Spinal cord (tissue), 10 donors: ENCODE measurements at places on chromosomes 4 and X. TPM values are rescaled to one million over a fixed set of nuclear protein-coding genes. Genes with fewer than 3 reads are reported as not detected.

Gene TENT5D
- not detected for total RNA-seq

GRCh38 chr4:3760841-3761240 lies 5.3 kb upstream of the ADRA2C start:
- H3K4me3 ChIP-seq, result no peak overlapping the region
- peaks cover 3% of the 10 kb centered on the region for H3K27me3 ChIP-seq
- peaks cover 9% of the 10 kb centered on the region for H3K4me1 ChIP-seq
- peak; percentile 51 for DNase-seq

Gene VCX3B
- total RNA-seq, result not detected

Gene ANXA5
- 217 TPM for total RNA-seq

Gene TDO2
- 0.50 TPM for total RNA-seq

Gene TMSB15C
- 15.7 TPM for total RNA-seq

DNA sequence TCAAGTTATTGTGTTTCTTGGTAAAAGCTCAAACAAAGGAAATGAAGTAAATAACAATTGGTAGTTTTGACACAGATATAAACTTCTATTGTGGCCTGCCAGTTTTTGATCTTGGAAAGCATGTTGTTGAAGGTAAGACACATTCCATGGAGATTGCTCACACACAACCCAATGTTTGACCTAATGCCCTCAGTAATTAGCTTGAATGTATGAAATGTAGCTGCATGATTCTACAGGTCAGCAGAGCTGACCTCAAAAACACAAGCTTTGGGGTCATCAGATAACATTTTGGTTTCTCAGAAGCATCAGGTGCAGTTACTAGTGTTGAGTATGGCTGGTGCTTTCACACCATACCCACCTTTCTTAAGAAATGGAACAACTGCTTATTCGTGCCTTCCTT lies 16.5 kb downstream of the GPR173 start:
- H3K27me3 ChIP-seq, result peaks cover 13% of the 10 kb centered on the region
- H3K4me3 ChIP-seq, result no peak overlapping the region
- H3K27ac ChIP-seq, result no peak overlapping the region
- H3K4me1 ChIP-seq, result no peaks in the 10 kb centered on the region

- no peaks in the 10 kb centered on the region for H3K27me3 ChIP-seq
- no peak overlapping the region for H3K27ac ChIP-seq
- DNase-seq, result no peak
- H3K36me3 ChIP-seq, result no peaks in the 10 kb centered on the region
- H3K4me3 ChIP-seq, result no peak overlapping the region
Observed at GRCh38 chr4:54930226-54930625, 195.2 kb downstream of the KDR start.

GRCh38 chr4:168588916-168589531 lies 92.2 kb downstream of the PALLD start:
- H3K36me3 ChIP-seq, result no peaks in the 10 kb centered on the region
- H3K4me1 ChIP-seq, result peaks cover 4% of the 10 kb centered on the region
- H3K27me3 ChIP-seq, result no peaks in the 10 kb centered on the region
- H3K27ac ChIP-seq, result no peak overlapping the region
- H3K4me3 ChIP-seq, result no peak overlapping the region
- DNase-seq, result no peak

GRCh38 chr4:73053974-73054480 lies 15.5 kb downstream of the COX18 start:
- H3K4me3 ChIP-seq, result no peak overlapping the region
- no peak for DNase-seq
- H3K36me3 ChIP-seq, result peaks cover 21% of the 10 kb centered on the region
- H3K27ac ChIP-seq, result no peak overlapping the region
- no peaks in the 10 kb centered on the region for H3K4me1 ChIP-seq

GRCh38 chrX:5180135-5180741 lies 1048.4 kb downstream of the NLGN4X start:
- H3K27me3 ChIP-seq, result no peaks in the 10 kb centered on the region
- H3K36me3 ChIP-seq, result no peaks in the 10 kb centered on the region
- DNase-seq, result no peak
- H3K4me3 ChIP-seq, result no peak overlapping the region

Gene ADAM29
- total RNA-seq, result 5.8 TPM

GRCh38 chr4:105147553-105148161 lies 981 bp downstream of the TET2 start:
- peak overlapping the region; percentile 96 for H3K27ac ChIP-seq
- peak overlapping the region; percentile 98 for H3K4me3 ChIP-seq
- H3K4me1 ChIP-seq, result peaks cover 9% of the 10 kb centered on the region
- H3K27me3 ChIP-seq, result no peaks in the 10 kb centered on the region
- peak; percentile 75 for DNase-seq

DNA sequence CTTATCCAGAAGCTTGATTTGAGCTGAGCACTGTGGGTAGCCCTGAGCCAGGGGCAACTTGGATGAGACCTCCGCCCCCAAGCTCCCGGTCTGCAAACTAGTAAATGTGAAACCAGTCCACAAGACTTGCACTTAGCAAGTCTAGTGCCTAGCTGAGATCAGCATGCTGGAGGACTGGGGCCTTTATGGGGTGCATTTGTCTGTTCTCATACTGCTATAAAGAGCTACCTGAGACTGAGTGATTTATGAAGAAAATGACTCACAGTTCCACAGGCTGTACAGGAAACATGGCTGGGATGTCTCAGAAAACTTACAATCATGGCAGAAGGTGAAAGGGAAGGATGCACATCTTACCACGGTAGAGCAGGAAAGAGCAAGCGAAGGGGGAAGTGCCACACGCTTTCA lies 42.1 kb upstream of the HOPX start:
- H3K36me3 ChIP-seq, result no peaks in the 10 kb centered on the region
- H3K27ac ChIP-seq, result no peak overlapping the region
- no peaks in the 10 kb centered on the region for H3K4me1 ChIP-seq
- DNase-seq, result no peak
- no peak overlapping the region for H3K4me3 ChIP-seq
- no peaks in the 10 kb centered on the region for H3K27me3 ChIP-seq

Gene SLC25A4
- 42.0 TPM for total RNA-seq

DNA sequence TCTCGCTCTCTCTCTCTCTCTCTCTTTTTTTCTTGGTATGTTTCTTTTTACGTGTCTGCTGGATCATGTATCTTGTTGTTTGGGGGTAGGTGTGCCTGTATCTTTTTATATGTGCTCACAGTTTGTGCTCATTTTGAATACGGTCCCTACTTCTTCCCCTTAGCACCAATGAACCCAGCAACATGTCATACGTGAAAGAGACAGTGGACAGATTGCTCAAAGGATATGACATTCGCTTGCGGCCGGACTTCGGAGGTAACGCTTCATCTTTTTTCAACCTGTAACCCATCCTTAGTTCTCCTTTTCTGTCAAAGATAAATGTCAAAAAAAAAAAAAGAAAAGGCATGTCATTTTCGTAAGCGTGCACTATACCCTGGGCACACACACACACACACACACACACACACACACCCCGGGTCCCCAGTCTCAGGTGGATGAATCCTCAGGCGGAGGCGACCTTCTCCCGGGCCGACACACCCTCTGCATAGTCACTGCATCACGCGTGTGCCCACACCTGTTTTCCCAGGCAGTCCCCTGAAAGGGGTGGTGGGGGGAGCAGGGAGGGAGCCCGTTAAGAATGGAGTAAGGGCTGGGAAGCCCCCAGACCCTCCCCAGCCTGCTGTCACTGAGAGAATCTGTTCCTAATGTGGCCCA lies 511 bp downstream of the GABRB1 start:
- H3K4me3 ChIP-seq, result peak overlapping the region; percentile 56
- no peaks in the 10 kb centered on the region for H3K36me3 ChIP-seq
- H3K27me3 ChIP-seq, result peaks cover 5% of the 10 kb centered on the region
- peak overlapping the region; percentile 29 for H3K27ac ChIP-seq
- DNase-seq, result peak; percentile 58

DNA sequence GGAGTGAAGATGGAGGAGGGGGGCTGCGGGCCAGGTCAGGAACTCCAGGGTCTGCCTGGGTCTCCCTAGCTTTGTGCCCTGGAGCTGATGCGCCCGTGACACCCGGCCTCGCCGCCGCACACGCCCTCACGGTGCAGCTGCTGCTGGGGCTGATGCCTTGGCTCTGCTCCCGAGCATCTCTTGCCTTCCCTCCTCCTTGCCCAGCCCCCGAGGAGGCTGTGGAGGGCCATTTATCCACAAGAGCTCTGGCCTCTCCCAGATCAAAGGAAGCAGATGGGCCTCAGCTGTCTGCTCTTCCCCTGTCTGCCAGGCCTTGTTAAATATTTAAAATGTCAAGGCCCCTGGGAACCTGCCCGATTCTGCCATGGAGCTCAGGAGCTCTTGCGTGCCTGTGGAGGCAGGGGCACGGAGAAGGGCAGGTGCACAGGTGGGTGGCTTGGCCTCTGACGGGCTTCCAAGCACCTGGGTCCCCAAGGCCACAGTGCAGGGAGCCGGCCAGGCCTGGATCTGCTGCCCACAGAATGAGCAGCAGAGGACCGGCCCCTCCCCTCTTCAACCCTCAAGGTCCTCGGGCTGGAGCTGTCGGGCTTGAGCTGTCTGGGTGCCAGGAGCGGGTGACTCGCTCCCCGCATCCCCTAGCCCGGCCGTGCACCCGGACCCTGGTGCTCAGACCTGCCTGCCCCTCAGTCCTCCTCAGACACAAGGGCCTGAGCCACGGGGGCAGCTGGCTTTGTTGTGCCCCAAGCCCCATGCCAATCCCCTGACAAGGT lies 20.3 kb downstream of the ATP2B3 start:
- H3K4me1 ChIP-seq, result peaks cover 34% of the 10 kb centered on the region
- no peak overlapping the region for H3K4me3 ChIP-seq
- no peak overlapping the region for H3K27ac ChIP-seq
- DNase-seq, result peak; percentile 63
- H3K27me3 ChIP-seq, result no peaks in the 10 kb centered on the region
- H3K36me3 ChIP-seq, result peaks cover 43% of the 10 kb centered on the region

- H3K27me3 ChIP-seq, result no peaks in the 10 kb centered on the region
- DNase-seq, result no peak
- H3K4me3 ChIP-seq, result no peak overlapping the region
Observed at GRCh38 chr4:98148856-98149255, 5.6 kb upstream of the STPG2 start.

DNA sequence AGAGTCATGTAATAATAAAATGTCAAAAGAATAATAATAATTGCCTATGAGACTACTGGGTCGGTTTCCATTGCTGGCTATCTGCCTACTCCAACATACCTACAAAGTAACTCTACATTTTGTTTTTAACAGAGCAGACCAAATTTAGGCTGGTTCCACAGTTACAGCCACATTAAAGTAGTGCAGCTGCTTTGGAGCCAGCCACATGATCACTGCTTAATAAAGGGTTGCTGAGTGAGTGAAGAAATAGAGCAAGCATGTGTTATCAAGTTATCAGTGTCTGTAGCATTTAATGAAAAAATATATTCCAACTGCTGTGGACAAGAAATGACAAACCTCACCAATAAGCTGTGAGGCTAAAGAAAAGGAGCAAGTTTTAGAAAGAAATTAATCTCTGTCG lies 782.3 kb downstream of the PCDH18 start:
- no peaks in the 10 kb centered on the region for H3K36me3 ChIP-seq
- no peak overlapping the region for H3K4me3 ChIP-seq
- H3K27ac ChIP-seq, result no peak overlapping the region
- no peak for DNase-seq
- H3K4me1 ChIP-seq, result peaks cover 4% of the 10 kb centered on the region

GRCh38 chr4:20895988-20896387 lies 195.7 kb downstream of the PACRGL start:
- DNase-seq, result no peak
- H3K4me1 ChIP-seq, result no peaks in the 10 kb centered on the region
- H3K36me3 ChIP-seq, result no peaks in the 10 kb centered on the region
- no peak overlapping the region for H3K27ac ChIP-seq

DNA sequence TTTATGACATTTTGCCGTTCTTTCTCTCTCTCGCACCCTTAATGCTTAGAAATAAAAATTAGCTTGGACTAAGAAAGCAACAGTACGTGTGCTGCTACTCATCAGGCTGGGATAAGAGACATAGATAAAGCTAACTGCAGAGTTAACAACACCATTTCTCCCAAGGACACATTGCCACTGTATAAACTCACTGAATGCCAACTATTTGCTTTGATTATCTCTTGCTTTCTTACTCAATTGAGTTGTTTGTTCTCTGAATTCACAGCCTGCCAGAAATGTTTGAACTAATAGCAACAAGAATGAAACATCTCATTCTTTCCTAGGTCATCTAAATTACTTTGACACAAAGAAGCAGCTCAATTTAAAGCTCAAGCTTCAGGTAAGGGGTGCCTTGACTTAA lies 34.6 kb downstream of the F8 start:
- no peaks in the 10 kb centered on the region for H3K4me1 ChIP-seq
- no peaks in the 10 kb centered on the region for H3K36me3 ChIP-seq
- no peaks in the 10 kb centered on the region for H3K27me3 ChIP-seq
- H3K4me3 ChIP-seq, result no peak overlapping the region
- DNase-seq, result no peak
- H3K27ac ChIP-seq, result no peak overlapping the region

GRCh38 chrX:99413317-99413716 lies 996.8 kb downstream of the PCDH19 start:
- peaks cover 2% of the 10 kb centered on the region for H3K27me3 ChIP-seq
- H3K27ac ChIP-seq, result no peak overlapping the region
- no peaks in the 10 kb centered on the region for H3K4me1 ChIP-seq
- no peak overlapping the region for H3K4me3 ChIP-seq
- DNase-seq, result no peak

DNA sequence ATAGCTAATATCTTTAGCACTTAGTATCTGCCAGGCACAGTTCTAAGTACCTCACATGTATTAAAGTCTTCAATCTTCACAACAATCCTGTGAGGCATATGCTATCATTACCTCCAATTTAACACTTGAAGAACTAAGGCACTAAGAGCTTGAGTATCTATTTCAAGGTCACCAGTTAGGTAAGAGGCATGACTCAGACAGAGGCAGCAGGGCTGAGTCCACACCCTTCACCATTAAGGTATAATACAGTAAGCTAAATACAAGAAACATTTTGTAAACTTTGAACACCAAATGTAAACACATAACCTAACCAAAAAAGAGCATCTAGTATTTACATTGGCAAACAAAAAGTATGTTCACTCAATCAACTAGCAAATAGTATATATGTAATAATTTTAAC lies 1410.9 kb downstream of the PCDH18 start:
- DNase-seq, result no peak
- H3K4me3 ChIP-seq, result no peak overlapping the region
- no peaks in the 10 kb centered on the region for H3K36me3 ChIP-seq

- peaks cover 14% of the 10 kb centered on the region for H3K4me1 ChIP-seq
- H3K27ac ChIP-seq, result no peak overlapping the region
- H3K4me3 ChIP-seq, result no peak overlapping the region
- H3K27me3 ChIP-seq, result no peaks in the 10 kb centered on the region
- peaks cover 96% of the 10 kb centered on the region for H3K36me3 ChIP-seq
Observed at GRCh38 chr4:2825740-2826139, 17.9 kb upstream of the ADD1 start.

GRCh38 chr4:99321241-99322191 lies at the start of gene ADH1B:
ADH1B (minus strand) TSS chr4:99321401; CDS start chr4:99321331, 70 bp downstream.
- H3K36me3 ChIP-seq, result no peaks in the 10 kb centered on the region
- H3K27ac ChIP-seq, result no peak within 1 kb of the TSS
- H3K27me3 ChIP-seq, result no peaks in the 10 kb centered on the region
- H3K4me1 ChIP-seq, result no peaks in the 10 kb centered on the region

- no peak overlapping the region for H3K27ac ChIP-seq
- peaks cover 18% of the 10 kb centered on the region for H3K4me1 ChIP-seq
- no peaks in the 10 kb centered on the region for H3K27me3 ChIP-seq
- no peak for DNase-seq
- peaks cover 6% of the 10 kb centered on the region for H3K36me3 ChIP-seq
Observed at GRCh38 chr4:6893449-6894085, 16.1 kb upstream of the TBC1D14 start.

GRCh38 chrX:108464604-108465003 lies 25.0 kb downstream of the COL4A5 start:
- no peak overlapping the region for H3K4me3 ChIP-seq
- H3K27me3 ChIP-seq, result peaks cover 4% of the 10 kb centered on the region
- no peak overlapping the region for H3K27ac ChIP-seq
- no peak for DNase-seq
- H3K4me1 ChIP-seq, result no peaks in the 10 kb centered on the region

Gene NXF2B
- total RNA-seq, result 0.28 TPM

Gene MSX1
- total RNA-seq, result 1.7 TPM

GRCh38 chr4:15130441-15130840 lies 128.2 kb downstream of the CPEB2 start:
- H3K36me3 ChIP-seq, result no peaks in the 10 kb centered on the region
- no peak overlapping the region for H3K27ac ChIP-seq
- H3K4me1 ChIP-seq, result peaks cover 9% of the 10 kb centered on the region
